ENCODE measurements at places on chromosomes 1 and 21. TPM values are rescaled to one million over a fixed set of nuclear protein-coding genes. Genes with fewer than 3 reads are reported as not detected.

AIRE gene
- 0.45 TPM for polyA plus RNA-seq

SPRR5 gene
- polyA plus RNA-seq = not detected

KRTAP7-1 gene
- polyA plus RNA-seq = not detected

ZBTB8A gene
- polyA plus RNA-seq = 0.14 TPM

CFHR5 gene
- not detected for polyA plus RNA-seq

ACKR1 gene
- not detected for polyA plus RNA-seq

SMIM1 gene
- polyA plus RNA-seq = not detected

RHEX gene
- polyA plus RNA-seq = 2.0 TPM

SERPINC1 gene
- polyA plus RNA-seq = not detected

PKP1 gene
- not detected for polyA plus RNA-seq

CDA gene
- polyA plus RNA-seq = 0.73 TPM

RIIAD1 gene
- not detected for polyA plus RNA-seq

COL16A1 gene
- not detected for polyA plus RNA-seq

FOXD2 gene
- polyA plus RNA-seq = 0.04 TPM

ANXA9 gene
- polyA plus RNA-seq = 0.11 TPM

CAMK2N1 gene
- 1.6 TPM for polyA plus RNA-seq

OR2L3 gene
- polyA plus RNA-seq = not detected

NBPF4 gene
- 0.38 TPM for polyA plus RNA-seq

EPB41 gene
- 78.9 TPM for polyA plus RNA-seq

MYOC gene
- polyA plus RNA-seq = not detected

UAP1 gene
- 28.4 TPM for polyA plus RNA-seq

UBE2J2 gene
- polyA plus RNA-seq = 74.3 TPM

PGBD2 gene
- 16.9 TPM for polyA plus RNA-seq

TRIM46 gene
- 0.14 TPM for polyA plus RNA-seq

CRB1 gene
- not detected for polyA plus RNA-seq

KRTAP10-4 gene
- not detected for polyA plus RNA-seq

AMY1B gene
- not detected for polyA plus RNA-seq

RIPPLY3 gene
- not detected for polyA plus RNA-seq

Measured in IgD-negative memory B cell (primary cell).